Activated naive CD8-positive, alpha-beta T cell treated with anti-CD3 and anti-CD28 coated beads for 36 hours (primary cell): ENCODE measurements at places on chromosomes 11 and 22.
A peak's percentile ranks its signal among the peaks of the same experiment; 100 is the strongest.

- H3K4me3 ChIP-seq = peak overlapping the region; percentile 76
- H3K36me3 ChIP-seq = no peaks in the 10 kb centered on the region
- peak overlapping the region; percentile 71 for H3K27ac ChIP-seq
- H3K4me1 ChIP-seq = peaks cover 16% of the 10 kb centered on the region
- H3K27me3 ChIP-seq = peaks cover 5% of the 10 kb centered on the region
Observed at GRCh38 chr22:35627267-35628041, 10.3 kb upstream of the MB start.

- no peaks in the 10 kb centered on the region for H3K27me3 ChIP-seq
- H3K27ac ChIP-seq = no peak overlapping the region
- DNase-seq = no peak
Observed at GRCh38 chr11:44998051-44998450, 47.4 kb upstream of the TP53I11 start.

DNA sequence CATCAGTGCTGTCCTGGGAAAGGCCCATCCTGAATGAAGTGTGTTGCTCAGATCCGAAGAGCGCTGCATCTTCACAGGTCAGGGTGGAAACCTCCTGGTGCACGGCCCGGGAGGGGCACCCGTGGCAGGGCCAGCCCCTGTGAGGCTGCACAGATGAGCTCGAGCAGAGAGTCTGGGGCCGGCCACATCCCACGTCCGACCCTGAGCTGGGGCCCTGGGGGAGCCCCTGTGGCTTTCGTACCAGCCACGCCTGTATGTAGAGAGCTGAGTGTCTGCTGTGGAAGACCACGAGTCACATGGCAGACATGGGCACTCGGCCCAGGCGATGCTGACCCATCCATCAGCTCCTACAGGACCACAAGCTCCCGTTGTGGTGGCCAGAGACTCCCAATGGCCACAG is 24.9 kb upstream of the SEPTIN5 start:
- H3K4me1 ChIP-seq = no peaks in the 10 kb centered on the region
- peaks cover 3% of the 10 kb centered on the region for H3K27me3 ChIP-seq
- no peak for DNase-seq
- H3K4me3 ChIP-seq = no peak overlapping the region
- H3K27ac ChIP-seq = no peak overlapping the region

GRCh38 chr11:127601578-127601977 is 601.0 kb upstream of the KIRREL3 start:
- no peaks in the 10 kb centered on the region for H3K27me3 ChIP-seq
- no peaks in the 10 kb centered on the region for H3K4me1 ChIP-seq
- H3K4me3 ChIP-seq = no peak overlapping the region
- no peak for DNase-seq

DNA sequence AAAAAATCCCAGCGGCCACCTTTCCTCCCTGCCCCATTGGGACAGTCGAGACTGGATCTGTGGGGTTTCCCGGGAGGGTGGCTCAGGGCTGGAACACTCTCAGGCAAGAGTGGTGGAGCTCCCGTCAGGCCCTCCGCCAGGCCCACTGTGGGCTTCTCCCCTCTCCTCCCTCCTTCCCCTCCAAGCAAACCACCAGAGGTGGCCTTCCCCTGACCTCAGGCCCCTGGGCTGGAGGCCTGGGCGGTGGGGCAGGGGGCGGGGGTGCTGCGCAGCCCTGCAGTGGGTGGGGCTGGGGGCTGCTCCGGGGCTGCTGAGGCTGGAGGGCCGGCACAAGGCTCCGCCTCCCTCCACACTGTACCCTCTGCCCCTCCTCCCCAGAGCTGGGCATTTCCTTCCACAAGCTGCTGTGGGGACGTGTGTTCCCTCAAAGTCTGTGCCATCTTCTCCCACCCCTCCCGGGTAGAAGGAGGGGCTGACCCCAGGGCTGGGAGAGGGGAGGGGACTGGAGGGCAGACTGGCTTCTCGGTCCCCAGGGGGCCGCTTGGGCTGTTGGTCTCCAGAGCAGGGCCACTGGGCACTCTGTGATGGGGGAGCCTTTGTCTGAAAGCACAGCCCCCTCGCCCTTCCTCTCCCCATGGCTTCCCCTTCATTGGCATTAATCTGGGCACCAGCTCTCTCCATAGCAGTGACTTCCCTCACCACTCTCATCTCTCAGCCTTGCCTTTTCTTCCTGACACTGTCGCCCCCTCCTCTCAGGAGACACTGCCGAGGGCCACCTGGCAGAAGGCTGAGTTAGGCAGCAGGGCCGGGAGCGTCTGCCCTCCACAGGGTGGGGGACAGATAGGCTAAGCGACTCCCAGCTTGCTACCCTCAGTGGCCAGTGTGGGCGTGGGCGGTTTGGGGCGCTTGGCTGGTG is 7.1 kb downstream of the RCOR2 start:
- H3K4me3 ChIP-seq = no peak overlapping the region
- H3K36me3 ChIP-seq = peaks cover 8% of the 10 kb centered on the region
- H3K27me3 ChIP-seq = no peaks in the 10 kb centered on the region
- H3K27ac ChIP-seq = no peak overlapping the region
- no peak for DNase-seq

DNA sequence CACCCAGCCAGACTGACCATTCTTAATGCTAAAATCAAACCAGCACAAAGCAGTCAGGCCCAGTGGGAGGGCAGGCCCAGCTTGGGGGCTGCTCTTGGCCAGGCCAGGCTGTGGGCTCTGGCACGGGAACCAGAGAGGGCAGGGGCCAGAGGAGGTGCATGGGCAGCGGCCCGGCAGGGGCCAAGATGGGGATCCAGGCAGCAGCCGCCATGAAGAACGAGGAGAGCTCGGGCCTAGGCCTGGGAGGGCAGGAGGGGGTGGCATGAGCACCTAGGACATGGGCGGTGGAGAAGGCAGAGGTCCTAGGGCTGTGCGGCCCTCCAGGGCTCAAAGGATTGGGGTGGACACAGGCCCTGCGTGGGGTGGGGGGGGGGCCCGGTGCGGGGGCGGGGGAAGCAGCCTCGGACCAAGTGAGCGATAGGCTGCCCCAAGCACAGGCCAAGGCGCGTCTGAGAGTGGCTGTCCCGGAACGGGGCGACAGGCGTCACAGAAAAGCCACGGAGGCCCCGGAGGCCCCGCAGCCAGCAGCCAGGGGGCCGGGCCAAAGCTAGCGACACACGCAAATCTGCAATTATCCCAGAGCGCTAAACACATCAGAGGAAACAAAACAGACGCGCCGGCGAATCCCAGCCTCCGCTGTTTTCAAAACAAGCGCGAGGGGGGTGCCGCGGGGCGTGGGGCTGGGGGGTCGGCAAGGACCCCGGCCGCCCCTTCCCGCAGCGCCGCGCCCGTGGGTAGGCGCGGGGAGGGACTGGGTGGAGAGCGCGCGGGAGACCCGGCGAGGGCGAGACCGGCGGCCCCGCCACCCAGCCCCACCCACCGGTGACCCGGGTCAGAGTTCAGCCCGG is 8.3 kb downstream of the PLXNB2 start:
- H3K27ac ChIP-seq = no peak overlapping the region
- H3K27me3 ChIP-seq = peaks cover 12% of the 10 kb centered on the region
- H3K4me1 ChIP-seq = peaks cover 2% of the 10 kb centered on the region
- no peaks in the 10 kb centered on the region for H3K36me3 ChIP-seq

- H3K36me3 ChIP-seq = no peaks in the 10 kb centered on the region
- no peak for DNase-seq
- H3K4me1 ChIP-seq = no peaks in the 10 kb centered on the region
- H3K27me3 ChIP-seq = no peaks in the 10 kb centered on the region
- no peak overlapping the region for H3K27ac ChIP-seq
- no peak overlapping the region for H3K4me3 ChIP-seq
Observed at GRCh38 chr11:41307296-41308080, 152.0 kb downstream of the LRRC4C start.

- H3K36me3 ChIP-seq = no peaks in the 10 kb centered on the region
- H3K4me1 ChIP-seq = peaks cover 3% of the 10 kb centered on the region
- H3K27ac ChIP-seq = no peak overlapping the region
- H3K27me3 ChIP-seq = peaks cover 28% of the 10 kb centered on the region
- H3K4me3 ChIP-seq = no peak overlapping the region
- no peak for DNase-seq
Observed at GRCh38 chr11:30521297-30522071, 64.7 kb downstream of the MPPED2 start.

GRCh38 chr22:19831016-19831415 is 23.7 kb downstream of the GNB1L start:
- no peak overlapping the region for H3K27ac ChIP-seq
- H3K27me3 ChIP-seq = no peaks in the 10 kb centered on the region
- peaks cover 7% of the 10 kb centered on the region for H3K36me3 ChIP-seq
- H3K4me1 ChIP-seq = peaks cover 20% of the 10 kb centered on the region
- H3K4me3 ChIP-seq = no peak overlapping the region

- no peaks in the 10 kb centered on the region for H3K27me3 ChIP-seq
- H3K36me3 ChIP-seq = peaks cover 4% of the 10 kb centered on the region
- H3K27ac ChIP-seq = no peak overlapping the region
Observed at GRCh38 chr11:13343067-13343466, 65.5 kb downstream of the BMAL1 start.

DNA sequence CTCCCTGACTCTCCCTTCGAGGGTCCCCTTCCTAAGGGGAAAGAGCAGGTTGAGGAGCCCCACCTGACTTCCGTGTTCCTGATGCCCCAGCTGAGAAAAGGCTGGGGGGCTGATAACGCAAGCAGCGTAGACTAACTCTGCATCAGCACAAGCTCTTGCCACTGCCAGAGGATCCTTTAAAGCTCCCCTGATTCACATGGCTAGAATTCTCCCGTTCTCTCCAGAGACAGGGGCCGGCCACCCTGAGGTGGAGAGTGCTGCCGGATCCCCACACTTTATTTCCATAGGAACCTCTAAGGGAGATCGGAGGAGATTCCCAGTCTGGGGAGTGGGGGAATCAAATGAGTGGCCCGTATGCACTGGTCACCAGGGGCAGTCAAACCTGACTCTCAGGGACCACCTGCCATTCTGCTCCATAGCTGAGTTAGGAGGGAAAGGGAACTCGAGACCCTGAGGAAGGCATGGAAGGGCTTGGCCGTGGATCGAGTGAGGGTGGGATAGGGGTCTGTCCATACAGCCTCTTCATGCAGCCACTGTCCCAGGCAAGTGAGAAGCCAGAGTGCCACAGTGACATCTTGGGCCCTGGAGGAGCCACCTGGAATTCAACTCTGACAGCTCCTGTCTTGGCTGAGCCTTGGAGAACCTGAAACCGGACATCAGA is 1.4 kb upstream of the VSIG10L2 start:
- peaks cover 4% of the 10 kb centered on the region for H3K4me1 ChIP-seq
- H3K36me3 ChIP-seq = no peaks in the 10 kb centered on the region
- no peak overlapping the region for H3K4me3 ChIP-seq
- no peak overlapping the region for H3K27ac ChIP-seq

DNA sequence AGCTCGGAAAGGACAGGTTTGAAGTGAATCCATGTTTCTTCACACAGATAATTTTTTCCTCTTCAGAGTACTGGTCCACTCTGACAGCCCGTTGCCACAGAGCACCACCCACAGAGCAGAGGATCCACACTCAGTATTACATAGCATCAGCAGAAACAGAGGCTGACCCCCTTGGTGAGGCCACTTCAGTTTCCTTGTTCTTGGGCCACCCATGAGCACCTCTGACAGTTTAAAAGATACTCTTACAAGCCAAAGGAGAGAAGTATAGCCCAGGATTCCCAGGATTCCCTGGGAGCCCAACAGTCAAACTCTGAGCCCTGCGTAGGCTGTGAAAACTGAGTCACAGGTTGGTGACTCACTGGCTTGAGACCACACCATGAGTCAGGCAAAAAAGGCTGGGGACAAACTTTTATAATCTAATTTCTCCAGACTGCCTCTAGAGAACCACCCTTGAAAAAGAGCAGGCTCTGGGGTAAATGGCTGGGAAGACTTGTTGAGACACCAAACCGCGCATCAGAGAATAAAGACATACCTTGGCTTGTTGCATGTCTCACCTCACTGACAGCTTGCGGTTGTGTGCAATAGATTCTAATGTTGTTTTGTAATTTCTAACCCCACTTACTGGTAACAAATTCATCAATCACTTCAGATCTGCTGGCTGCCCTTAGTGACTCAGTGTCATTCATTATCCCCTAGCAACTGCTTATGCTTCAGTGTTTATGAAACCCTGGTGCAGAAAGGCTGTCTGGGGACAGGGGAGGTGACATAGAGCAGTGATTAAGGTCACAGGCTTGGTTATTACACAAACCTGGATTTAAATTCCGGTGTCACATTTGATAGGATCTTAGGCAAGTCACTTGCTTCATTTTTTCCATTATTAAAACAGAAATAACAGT is 56.9 kb upstream of the PRSS23 start:
- peaks cover 4% of the 10 kb centered on the region for H3K27me3 ChIP-seq
- DNase-seq = peak; percentile 14
- H3K36me3 ChIP-seq = no peaks in the 10 kb centered on the region
- peaks cover 4% of the 10 kb centered on the region for H3K4me1 ChIP-seq
- no peak overlapping the region for H3K4me3 ChIP-seq

DNA sequence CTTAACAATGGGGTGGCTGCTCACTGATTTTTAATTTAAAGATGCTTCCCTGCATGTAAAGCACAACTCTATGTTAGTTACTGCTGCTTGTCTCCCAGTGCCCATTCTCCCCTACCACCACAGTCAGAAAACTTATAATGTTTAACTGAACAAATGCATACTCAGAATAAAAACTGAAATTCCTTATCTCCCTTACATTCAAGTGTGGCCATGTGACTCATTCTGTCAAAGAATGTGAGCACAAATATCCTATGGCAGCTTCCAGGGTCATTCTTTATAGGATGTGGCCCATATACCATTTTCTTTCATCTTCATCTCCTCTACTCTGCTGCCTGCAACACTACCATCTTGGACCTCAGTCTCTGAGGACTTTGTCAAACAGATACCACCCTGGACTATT is 374.8 kb downstream of the DYNC2H1 start:
- peaks cover 3% of the 10 kb centered on the region for H3K27me3 ChIP-seq
- H3K36me3 ChIP-seq = no peaks in the 10 kb centered on the region
- H3K4me1 ChIP-seq = peaks cover 12% of the 10 kb centered on the region
- no peak overlapping the region for H3K4me3 ChIP-seq
- no peak for DNase-seq

GRCh38 chr11:11816511-11817314 is 25.1 kb upstream of the USP47 start:
- no peaks in the 10 kb centered on the region for H3K4me1 ChIP-seq
- no peaks in the 10 kb centered on the region for H3K36me3 ChIP-seq
- no peak overlapping the region for H3K4me3 ChIP-seq
- H3K27ac ChIP-seq = no peak overlapping the region

DNA sequence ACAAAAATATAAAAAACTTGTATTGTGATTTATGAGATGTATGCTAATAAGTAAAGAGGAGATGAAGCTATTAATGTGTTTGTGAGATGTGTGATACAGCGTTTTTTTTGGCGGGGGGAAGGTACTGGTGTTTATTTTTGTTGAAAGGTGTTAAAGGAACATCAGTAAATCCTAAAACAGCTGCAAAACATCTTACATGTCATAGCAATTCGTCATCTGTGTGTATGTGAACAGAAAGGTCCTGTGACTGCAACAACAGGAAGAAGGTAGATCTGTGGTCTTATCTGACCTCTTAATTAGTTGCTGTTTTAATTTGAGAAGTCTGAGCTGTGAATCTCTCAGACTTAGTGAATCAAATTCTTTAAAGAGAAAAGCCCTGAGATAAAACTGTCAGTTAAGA is 1041.1 kb downstream of the JRKL start:
- H3K27me3 ChIP-seq = no peaks in the 10 kb centered on the region
- no peaks in the 10 kb centered on the region for H3K4me1 ChIP-seq
- H3K27ac ChIP-seq = no peak overlapping the region
- H3K4me3 ChIP-seq = no peak overlapping the region
- no peak for DNase-seq
